ENCODE measurements at places on chromosomes 16 and 17.

DNA sequence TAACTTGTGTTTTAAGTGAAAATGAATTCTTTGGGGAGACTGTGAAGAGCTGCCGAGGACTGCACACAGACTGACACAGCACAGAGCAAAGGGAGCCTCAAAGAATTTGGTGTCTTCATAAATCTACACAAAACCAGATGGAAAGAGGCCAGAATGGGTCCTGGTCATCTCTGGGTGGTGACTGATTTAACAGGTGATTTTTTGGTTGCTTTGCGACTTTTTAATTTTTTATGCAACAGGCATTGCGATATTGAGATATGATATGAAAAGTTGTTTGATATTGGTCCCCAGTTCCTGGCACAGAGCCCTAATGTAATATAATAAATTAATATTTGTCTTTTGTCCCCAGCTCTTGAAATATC lies 12.6 kb upstream of the EIF1 start:
- DNase-seq = no peak

DNA sequence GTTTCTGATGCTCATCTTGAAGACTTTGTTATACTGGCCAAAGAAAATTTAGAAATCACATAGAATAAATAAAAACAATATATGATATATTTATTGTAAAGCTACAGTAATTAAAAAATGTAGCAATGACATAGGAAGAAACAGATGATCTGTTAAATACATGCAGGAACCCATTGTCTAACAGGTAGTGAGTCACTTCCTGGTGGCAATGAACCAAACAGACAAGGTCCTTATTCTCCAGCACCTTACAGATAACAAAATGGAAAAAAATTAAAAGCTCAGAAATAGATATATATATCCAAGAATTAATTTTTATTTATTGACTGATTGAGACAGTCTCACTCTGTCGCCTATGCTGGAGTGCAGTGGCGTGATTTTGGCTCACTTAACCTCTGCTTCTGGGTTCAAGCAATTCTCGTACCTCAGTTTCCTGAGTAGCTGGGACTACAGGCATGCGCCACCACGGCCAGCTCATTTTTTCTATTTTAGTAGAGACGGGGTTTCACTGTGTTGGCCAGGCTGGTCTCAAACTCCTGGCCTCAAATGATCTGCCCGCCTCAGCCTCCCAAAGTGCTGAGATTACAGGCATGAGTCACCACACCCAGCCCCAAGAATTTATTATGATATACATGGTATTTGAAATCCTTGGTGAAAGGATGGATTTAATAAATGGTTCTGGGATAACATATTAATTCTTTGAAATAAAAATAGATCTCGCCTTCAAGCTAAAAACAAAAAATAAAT lies 7.5 kb downstream of the NETO2 start:
- peak; percentile 27 for DNase-seq

GRCh38 chr17:11671126-11671525 lies 72.9 kb downstream of the DNAH9 start:
- DNase-seq = no peak

DNA sequence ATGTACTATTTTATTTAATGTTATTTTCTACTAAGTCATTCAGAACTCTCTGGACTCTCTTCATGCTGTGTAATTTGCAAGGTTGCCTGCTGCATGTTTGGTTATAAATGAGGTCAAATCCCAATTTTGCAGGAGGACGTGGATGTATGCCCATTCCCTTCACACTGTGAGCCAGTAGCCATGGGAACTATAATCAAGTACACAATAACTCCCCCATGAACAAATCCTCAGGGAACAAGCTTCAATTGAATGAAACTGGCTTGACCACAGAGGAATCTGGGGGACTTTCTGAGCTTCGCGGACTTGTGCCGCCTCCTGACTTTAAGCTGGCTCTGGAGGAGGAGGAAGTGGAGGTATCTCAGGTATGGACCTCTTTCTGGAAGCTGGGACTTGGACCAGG lies 14.6 kb upstream of the KCTD13 start:
- no peak for DNase-seq

DNA sequence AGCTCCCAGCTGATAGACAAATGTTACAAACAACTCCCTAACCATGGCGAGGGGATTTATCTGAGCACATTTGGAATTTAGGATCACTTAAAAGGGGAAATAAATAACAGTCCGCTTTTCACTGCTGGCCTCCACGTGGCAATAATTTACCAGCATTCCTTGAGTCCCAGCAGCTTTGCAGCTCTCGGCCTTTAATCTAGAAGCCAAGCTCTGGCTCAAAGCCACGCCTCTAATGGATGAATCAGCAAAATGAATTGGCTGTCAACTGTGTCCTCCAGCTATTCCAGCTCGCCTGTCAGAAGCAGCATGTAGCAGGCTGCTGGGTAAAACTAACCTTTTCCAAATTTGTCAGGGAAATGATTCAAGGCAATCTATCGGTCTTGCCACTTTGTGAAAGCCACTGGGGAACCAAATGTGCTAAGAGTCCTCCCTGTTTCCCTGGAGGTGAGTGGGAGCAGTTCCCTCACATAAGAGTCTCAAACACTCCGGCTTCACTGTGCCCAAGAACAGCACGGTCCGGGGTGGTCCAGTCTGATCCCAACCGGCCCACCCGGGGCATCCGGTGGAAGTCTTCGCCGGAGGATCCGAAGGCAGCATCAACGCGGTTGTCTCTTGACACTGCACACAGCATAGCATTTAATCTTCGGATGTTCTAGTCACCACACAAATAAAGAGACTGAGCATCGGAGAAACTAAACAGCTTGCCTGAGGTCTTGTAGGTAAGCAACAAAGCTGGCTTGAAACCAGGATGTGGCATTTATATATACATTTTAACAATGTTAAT lies 143.3 kb downstream of the PARN start:
- DNase-seq = no peak

DNA sequence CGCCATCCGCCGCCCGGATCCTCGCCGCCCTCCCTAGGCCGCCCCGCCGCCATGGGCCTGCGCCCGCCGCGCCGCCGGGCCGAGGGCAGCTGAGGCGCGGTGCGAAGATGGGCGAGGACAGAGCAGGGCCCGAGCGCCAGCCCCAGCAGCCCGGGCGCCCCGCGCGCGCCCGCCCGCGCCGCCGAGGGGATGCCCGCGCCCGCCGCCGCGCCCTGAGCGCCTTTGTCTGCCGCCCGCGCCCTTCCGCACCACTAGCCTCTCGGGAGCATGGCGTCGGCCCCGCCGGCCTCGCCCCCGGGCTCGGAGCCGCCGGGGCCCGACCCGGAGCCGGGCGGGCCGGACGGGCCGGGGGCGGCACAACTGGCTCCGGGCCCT lies 278 bp downstream of the RAB11FIP3 start:
- no peak for DNase-seq

GRCh38 chr16:47461598-47462266 lies 601 bp downstream of the PHKB start:
- DNase-seq = peak; percentile 35

DNA sequence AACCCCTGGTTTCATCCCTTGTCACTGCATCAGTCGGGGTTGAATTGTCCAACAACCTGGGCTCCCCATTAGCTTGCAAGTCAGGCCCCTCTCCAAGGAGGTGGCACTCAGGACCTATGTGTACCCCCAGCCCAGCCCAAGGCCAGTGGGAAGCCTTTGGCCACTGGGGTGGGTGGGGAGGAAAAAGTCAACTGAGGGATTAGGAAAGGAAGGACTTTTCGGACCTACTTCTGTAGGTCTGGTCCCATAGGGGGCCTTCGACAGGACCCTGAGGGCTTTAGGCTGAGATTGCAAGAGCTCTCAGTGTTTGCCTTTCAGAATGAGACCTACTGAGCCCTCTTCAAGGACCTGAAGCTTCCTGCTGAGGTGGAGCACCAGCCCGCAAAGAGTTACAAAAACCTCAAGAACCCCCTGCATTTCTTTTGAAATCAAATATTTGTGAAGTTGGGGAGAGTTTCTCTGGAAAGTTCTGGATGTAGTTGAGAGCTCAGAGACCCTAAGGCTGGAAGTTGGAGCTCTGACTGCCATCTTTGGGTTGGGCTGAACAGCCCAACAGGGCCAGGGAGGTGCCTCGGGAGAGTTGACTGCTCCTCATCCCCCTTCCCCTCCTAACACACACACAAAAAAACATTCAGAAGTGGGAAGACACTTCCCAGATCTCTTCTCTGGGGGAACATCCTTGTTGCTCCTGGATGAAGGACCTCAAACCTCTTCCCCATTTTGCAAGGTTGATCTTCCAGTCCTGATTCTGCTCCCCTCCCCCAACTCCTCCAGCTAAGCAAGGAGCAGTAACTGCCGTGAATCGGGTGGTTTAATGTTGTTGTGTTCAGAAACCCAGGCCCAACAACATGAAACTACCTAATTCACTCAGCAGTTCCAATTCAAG lies 5.8 kb upstream of the HOXB9 start:
- no peak for DNase-seq

- DNase-seq = no peak
Measured at GRCh38 chr17:14070344-14070984, 1.2 kb downstream of the COX10 start.

GRCh38 chr17:73592501-73592961 lies 51.7 kb downstream of the SDK2 start:
- DNase-seq = no peak

GRCh38 chr17:42133461-42134041 lies 10.9 kb downstream of the HSPB9 start:
- DNase-seq = peak; percentile 61

Data from GM10248 (cell line).